ENCODE measurements at places on chromosomes 5 and 9. TPM values are rescaled to one million over a fixed set of nuclear protein-coding genes. Genes with fewer than 3 reads are reported as not detected.

Gene INSL6
- not detected for total RNA-seq

Gene FOXD4L4
- total RNA-seq: 0.03 TPM

Gene FOXI1
- total RNA-seq: not detected

Gene ZBTB34
- total RNA-seq: 3.8 TPM

Gene SEMA6A
- 0.18 TPM for total RNA-seq
